D721Med (cell line): ENCODE measurements at places on chromosomes 1 and 21.

GRCh38 chr1:180096584-180097325 lies 57.9 kb upstream of the QSOX1 start:
- DNase-seq, result no peak

- no peak for DNase-seq
Measured at GRCh38 chr1:21301794-21302440, 11.7 kb upstream of the ECE1 start.

DNA sequence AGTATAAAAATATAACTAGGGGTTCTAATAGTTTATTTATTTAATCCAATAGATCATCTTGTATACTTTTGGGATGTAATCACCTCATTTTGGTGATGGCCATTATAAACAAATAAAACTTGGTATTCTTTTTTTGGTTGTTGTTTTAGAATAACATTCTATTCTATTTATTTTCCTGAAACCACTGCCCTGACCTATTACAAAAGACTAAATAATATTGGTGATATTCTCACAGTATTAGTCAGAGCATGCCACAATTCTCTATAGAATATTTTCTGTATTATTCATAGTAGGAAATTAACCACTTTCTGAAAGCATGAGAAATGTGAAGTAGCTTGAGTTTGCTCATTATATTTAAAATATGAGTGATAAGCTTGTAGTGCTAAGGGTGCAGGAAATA lies 54.1 kb upstream of the LRRC7 start:
- no peak for DNase-seq

- no peak for DNase-seq
Measured at GRCh38 chr1:101394041-101394440, 157.2 kb downstream of the S1PR1 start.

DNA sequence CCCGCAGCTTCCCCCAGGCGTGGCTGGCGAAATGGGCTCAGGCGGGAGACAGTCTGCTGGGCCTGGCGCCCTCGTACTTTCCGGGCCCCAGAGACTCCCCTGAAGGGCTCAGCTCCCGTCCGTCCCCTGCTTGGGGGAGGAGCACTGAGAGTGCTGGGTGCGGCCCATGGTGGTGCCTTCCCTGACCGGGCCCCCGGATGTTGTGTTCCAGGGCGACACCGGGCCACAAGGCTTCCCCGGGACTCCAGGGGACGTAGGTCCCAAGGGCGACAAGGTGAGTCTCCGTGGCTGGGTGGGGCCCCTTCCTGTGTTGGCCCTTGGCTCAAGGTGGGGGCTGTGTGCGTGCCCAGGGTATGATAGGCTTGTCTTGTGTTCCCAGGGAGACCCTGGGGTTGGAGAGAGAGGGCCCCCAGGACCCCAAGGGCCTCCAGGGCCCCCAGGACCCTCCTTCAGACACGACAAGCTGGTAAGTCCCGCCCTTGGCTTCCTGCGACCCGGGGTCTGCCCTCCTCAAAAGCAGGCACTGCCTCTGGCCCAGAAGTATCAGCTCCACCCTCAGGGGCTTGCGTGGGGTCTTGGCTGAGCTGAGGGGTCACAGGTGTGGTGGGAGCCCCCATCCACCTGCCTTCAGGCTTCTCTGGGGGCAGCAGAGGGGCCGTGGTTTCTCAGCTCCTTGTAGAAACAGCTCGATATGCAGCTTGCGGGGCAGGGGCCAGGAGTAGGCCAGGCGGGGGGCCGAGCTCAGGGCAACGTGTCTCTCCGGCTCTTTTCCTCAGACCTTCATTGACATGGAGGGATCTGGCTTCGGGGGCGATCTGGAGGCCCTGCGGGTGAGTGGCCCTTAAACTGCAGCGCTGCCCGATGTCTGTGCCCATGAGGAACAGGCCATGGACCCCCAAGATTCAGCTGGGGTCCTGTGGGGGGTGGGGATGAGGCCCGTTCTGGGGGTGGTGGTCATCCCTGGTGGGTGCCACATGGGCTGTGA lies 62.3 kb downstream of the SLC19A1 start:
- DNase-seq, result no peak

GRCh38 chr1:206505702-206506355 lies 1.5 kb upstream of the RASSF5 start:
- no peak for DNase-seq

- no peak for DNase-seq
Measured at GRCh38 chr1:31041529-31041928, 24.0 kb downstream of the PUM1 start.

GRCh38 chr21:34072145-34073031 lies 990 bp upstream of the MRPS6 start:
- no peak for DNase-seq

DNA sequence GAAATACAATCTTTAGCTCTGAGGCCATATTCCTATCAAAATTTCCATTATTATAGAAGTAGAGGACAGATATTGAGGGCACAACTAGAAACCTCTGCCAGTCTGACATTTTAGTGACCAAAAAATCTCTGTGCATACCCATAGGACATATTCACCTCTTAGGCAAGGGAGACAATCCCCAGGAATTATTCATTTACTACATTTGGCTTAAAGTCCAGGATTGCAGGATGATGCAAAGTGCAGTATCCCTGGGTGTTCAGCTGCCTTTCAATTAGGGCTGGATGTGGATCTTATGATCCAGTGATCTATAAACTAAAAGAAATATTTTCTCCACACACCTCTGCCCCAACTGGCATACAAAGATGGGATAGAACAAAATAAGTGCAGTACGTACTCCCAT lies 50.9 kb downstream of the PTGS2 start:
- DNase-seq, result no peak

DNA sequence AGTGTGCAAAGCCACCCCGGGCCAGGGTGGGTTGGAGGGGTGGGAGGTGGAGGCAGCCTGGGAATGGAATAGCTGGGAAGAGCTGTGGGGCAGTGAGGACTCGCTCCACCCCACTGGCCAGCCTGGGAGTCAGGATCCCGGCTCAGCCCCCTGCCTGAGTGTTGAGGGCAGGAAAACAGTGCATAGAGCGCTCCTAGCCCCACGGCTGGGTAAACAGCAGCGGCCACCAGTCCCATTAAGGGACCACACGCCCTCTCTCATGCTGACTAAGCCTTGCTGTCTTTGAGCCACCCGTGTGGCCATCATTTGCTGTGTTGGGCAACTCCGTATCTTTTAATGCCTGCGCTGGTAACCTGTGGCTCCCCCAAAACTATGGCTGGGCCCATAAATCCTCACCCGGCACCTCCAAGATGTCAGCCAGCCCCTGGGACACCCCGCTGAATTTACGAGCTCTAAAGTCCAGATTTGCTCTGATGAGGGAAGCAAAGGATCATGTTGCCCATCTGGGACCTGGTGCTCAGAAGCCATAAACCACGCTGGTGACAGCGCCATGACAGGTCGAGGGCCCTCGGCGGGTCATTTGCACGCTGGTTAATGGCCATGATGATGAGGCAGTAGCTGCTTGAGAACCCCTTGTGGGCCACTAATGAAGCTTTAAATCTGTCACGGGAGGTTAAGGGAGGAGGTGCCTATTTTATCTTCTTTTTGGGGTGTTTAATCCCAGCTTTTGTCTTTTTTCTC lies 34.9 kb downstream of the SYF2 start:
- DNase-seq, result no peak

DNA sequence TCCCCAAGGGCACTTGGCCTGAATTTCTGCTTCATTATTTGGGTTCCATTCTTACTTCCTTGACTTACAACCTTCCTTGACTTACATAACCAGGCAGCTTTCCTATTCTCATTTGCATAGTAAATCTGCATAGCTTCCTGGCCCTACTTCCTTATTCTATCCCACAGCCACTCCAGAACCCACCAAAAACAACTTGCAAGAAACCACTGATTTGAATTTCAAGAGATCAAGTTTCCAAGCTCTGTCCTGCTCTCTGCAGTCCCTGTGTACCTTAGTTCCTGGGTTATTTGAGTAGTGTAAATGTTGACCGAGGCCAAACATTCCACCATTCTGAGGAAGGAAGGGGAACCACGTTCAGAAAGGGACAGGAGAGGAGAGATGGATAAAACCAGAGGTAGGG lies 603.3 kb downstream of the PTPRC start:
- no peak for DNase-seq

DNA sequence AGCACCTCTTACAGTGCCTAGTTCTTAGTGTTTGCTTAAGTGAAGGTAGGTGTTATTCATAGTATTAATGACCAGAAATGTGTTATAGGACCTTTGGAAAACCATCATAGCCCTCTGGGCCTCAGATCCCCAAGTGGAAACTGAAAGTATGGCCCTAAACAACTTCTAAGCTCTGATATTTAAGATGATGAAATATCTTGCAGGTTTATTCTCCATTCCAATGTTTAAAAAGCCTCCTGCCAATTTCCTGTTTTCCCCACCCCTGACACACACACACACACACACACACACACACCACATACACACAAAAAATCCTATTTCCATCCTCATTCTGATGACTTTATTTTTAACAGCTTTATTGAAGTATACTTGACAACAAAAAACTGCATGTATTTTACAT lies 108.2 kb downstream of the DIRAS3 start:
- no peak for DNase-seq

DNA sequence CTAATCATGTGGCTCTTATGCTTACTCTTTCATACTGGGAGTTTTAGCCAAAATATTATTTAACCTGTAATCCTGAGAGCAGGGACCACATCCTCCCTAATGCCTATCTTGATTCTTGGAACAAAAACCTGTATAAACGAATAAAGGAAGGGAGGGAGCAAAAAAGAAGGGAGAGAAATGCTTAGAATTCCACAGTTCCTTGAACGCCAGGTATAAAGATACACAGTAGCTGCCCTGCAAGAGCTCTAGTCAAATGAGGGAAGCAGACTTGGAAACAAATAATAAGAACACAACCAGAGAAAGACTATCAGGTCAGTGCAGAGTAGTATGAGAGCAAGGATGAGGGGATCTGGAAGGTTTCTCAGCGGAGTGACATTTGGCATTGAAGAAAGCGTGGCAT lies 116.3 kb downstream of the SLC30A10 start:
- DNase-seq, result no peak

DNA sequence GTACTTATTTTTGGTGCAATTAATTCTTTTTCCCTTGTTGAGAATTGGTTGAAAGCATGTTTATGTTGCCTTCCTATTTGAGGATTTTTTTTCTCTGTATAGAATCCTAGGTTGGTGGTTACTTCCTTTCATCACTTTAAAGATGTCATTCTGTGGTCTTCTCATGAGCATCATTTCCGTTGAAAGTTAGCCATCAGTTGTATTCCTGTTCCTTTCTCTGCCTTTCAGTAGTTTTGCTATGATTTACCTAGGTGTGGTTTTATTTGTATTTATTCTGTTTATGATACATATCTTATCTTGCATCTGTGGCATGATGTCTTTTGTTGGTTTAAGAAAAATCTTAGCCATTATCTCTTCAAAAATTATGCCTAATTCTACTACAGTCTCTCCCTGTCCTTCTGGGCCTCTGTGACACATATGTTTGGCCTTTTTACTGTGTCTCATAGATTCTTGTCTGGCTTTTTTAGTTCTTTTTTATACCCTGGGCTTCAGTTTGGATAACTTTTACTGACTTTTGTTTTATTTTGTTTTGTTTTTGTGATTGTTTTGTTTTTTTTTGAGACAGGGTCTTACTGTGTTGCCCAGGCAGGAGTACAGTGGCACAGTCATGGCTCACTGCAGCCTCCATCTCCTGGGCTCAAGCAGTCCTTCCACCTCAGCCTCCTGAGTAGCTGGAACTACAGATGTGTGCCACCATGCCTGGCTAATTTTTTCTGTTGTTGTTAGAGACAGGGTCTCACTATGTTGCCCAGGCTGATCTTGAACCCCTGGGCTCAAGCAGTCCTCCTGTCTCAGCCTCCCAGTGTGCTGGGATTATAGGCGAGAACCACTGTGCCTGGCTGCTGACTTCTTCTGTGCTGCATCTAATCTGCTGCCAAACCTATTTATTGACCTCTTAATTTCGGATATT lies 24.1 kb downstream of the PTGFRN start:
- no peak for DNase-seq

DNA sequence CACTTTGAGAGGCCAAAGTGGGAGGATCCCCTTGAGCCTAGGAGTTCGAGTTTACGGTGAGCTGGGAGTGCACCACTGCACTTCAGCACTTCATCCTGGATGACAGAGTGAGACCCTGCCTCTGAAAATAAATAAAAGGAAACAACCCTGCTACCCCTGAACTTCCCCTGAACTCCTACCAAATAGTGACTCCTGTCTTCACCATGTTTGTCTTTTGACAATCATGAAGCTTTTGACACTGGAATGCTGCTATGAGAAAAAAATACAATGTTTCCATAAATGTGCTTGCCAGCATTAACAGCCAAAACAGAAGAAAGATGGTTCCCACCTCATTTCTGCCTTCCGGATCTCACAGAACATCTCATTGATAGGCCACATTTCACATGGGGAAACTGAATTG lies 10.4 kb downstream of the ZBTB8A start:
- DNase-seq, result no peak

GRCh38 chr1:91697416-91697815 lies 188.5 kb downstream of the TGFBR3 start:
- DNase-seq, result no peak

- DNase-seq, result no peak
Measured at GRCh38 chr1:30760596-30761324, 3.2 kb upstream of the LAPTM5 start.

DNA sequence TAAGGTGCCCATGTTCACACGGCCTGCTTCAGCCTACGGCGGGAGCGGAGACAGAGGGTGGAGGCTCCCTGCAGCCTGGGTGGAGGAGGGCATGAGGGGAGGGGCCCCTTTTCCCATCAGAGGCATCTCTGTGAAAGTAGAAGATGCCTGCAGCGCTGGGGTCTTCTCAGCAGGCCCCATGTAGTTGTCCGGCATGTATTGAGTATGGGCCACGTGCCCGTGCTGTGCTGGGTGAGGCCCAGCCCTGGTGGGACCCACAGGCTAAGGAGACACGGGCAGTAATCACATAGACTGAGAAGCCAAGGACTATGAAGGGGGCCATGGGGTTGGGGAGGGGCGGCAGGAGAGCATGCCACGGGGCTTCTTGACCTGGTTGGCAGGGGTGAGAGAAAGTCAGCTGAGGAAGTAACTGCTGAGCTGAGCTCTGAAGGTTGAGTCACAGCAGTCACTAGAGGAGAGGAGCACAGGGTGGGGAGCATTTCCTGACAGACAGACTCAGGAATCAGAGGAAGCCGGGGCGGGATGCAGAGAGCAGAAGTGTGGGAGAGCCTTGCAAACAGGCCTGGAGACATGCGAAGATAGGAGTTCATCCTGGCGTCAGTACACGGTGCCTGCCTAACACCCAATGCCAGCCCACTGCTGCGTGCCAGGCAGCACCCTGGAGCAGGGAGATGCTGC lies 21.6 kb downstream of the PSEN2 start:
- DNase-seq, result no peak

GRCh38 chr1:217554849-217555248 lies 76.0 kb downstream of the GPATCH2 start:
- DNase-seq, result no peak

GRCh38 chr1:229657993-229658755 lies 32.1 kb downstream of the URB2 start:
- DNase-seq, result no peak

- no peak for DNase-seq
Measured at GRCh38 chr21:14616380-14617039, 70.4 kb upstream of the SAMSN1 start.
